ENCODE measurements at places on chromosomes 13 and 19.

DNA sequence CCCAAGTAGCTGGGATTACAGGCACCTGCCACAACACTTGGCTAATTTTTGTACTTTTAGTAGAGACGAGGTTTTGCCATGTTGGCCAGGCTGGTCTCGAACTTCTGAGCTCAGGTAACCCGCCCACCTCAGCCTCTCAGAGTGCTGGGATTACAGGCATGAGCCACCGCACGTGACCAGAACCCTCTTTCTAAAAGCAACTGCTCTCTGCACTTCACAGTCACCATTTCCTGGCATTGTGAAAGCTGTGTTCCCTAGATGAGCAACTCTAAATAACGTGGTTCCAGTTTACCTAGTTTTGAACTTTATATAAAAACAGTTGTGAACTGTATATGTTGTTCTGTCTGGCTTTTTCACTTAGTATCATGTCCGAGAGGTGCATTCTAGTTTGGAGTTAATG lies 152.9 kb downstream of the SIPA1L3 start:
- DNase-seq = no peak

DNA sequence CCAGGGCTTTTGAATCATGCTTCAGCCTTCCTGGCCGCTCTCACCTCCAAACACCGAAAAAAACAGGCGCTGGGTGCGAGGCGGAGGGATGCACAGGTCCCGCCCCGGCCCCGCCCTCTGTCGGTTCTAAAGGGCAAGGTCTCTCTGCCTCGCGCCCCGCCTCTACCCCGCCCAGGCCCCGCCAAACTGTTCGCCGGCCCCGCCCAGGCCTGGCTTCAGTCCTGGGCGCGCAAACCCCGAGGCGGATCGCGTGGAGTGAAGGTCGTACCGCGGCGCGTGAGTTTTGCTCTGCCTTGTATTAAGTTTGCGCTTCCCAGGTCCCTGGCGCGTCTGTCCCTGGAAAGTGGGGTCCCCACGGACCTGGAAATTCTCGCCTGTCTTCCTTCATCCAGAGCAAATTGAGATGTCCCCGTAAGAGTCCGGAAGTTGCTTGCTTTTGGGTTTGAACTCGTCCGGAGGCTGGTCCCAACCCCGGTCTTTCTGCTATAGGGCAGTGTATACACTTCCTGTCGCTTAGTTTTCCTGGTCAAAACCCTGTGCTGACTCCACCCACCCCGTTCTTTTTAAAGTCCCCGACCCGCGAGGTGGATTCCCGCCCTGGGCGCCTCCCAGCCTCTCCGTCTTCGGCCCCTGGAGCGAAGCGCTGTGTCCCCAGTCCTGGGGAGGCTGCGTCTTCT lies 8.4 kb downstream of the ZNF808 start:
- no peak for DNase-seq

DNA sequence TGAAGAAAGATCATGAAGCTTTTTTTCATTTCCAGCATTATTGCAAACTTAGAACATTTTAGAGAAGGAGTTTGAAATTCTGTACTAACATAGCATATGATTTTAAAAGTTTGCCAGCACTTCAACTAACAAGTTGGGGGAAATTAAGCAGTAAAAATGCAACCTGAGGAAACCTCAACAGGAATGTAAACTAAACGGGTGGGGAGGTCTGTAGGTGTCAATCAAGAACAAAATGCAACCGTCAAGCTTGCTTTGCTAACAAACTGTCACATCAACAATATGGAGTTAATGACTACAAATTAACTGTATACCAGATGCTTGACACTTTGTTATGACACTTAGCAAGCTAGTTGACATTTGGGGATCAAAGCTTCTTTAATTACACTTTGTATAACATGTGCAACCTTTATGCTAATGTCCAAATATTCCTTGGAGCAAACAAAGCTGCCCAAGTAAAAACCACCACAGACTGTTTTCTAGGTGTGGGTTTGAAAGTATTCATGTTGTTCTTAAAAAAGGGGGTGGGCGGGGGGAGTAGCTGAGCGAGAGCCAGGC lies 52.1 kb downstream of the DACH1 start:
- DNase-seq = no peak

DNA sequence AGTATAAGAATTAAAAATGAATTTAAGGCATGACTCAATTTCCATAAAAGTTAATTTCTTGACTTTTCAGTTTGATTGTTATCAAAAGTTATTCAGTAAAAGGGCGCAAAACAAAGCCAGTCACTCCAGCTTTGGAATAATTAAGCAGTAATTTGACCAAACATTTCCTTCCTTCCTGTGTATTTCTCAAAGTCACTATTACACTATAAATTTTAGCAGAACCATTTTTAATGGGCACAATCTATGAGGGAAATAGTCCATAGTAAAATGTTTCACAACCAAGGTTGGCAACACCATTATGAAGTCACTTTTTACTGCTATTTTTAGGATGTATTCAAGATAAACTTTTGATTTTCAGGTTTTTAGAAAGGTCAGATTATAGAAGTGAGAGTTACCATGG lies 91.0 kb downstream of the DACH1 start:
- no peak for DNase-seq

DNA sequence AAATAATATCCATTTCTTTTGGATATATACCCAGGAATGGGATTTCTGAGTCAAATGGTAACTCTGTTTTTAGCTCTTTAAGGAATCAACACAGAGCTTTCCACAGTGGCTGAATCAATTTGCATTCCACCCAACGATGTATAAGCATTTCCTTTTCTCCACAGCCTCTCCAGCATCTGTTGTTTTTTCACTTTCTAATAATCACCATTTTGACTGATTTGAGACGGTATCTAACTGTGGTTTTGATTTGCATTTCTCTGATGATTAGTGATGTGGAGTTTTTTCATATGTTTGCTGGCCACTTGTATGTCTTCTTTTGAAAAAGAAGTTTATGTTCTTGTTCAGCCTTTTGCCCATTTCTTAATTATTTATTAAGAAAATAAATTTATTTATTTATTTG lies 352.2 kb upstream of the OBI1 start:
- DNase-seq = no peak

DNA sequence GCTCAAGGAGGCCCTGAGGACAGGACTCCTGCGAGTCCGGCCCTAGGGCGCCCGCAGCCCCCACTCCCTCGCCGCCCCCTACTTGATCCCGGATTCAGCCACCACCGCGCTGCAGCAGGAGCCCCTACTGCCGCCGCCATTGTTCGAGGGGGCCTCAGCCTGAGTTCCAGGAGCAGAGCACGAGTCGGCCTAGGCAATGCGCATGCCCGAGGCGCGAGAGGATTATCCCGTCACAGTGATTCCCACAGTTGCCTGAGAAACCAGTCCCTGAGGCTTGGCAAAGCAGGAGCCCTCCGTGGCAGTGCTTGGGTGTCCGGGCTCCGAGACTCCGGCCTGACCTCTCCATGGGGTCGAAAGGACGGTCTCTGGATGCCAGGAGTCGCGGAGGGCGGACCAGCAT lies 68.4 kb upstream of the ZNF420 start:
- no peak for DNase-seq

DNA sequence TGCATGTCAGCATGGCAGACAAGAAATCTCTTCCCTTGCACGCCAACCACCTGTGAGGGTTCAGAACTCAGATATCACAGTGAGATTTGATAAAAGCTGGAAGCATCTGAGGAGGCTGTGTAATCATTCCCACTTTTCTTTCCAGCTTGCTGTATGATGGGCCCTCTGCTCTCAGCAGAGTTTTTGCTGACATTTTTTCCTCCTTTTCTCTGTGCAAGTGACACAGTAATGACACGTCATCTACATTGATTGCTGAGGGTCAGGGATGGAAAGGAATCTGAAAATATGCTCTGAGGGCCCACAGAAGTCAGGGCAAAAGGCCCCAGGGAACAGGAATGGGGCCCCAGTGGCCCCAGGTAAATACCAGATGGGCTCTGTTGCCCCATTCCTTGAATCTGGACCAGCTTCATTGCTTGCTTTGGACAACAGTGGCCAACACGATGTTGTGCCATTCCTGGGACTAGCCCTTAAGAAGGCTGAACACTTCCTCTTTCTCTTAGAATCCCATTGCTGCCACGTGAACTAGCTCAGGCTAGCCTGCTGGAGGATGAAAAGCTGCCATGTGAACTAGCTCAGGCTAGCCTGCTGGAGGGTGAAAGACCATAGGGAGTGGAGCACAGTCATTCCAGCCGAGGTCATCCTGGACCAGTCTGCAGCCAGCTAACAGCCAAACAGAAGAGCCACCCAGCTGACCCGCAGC lies 68.2 kb downstream of the CACNA1A start:
- DNase-seq = no peak

- DNase-seq = no peak
These were observed 6.8 kb downstream of the MEX3D start for GRCh38 chr19:1561236-1561842.

GRCh38 chr13:91647361-91647990 lies 249.1 kb downstream of the GPC5 start:
- no peak for DNase-seq

DNA sequence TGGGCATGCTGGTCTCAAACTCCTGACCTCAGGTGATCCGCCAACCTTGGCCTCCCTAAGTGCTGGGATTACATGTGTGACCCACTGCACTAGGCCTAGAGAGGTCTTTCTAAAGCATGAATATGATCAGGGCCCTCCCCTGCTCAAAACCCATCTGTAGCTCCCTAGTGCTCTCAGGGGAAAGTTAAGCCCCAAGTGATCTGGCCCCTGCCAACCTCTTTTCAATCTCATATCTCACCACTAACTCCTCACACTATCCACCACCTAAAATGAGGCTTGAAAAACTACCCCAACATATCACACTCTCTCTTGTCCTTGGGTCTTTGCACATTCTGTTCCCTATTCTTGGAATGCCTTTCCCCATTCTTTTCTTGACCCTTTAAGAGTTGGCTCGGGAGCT lies 2.0 kb upstream of the DMWD start:
- no peak for DNase-seq

- no peak for DNase-seq
These were observed 8.9 kb upstream of the MYO1F start for GRCh38 chr19:8585894-8586750.

Measured in GOT3 (cell line).